ENCODE measurements at places on chromosomes 13 and 19.

- DNase-seq = peak; percentile 40
Observed at GRCh38 chr19:18416778-18417249, 2.4 kb upstream of the SSBP4 start.

- no peak for DNase-seq
Observed at GRCh38 chr13:85662186-85662585, 137.0 kb downstream of the SLITRK6 start.

DNA sequence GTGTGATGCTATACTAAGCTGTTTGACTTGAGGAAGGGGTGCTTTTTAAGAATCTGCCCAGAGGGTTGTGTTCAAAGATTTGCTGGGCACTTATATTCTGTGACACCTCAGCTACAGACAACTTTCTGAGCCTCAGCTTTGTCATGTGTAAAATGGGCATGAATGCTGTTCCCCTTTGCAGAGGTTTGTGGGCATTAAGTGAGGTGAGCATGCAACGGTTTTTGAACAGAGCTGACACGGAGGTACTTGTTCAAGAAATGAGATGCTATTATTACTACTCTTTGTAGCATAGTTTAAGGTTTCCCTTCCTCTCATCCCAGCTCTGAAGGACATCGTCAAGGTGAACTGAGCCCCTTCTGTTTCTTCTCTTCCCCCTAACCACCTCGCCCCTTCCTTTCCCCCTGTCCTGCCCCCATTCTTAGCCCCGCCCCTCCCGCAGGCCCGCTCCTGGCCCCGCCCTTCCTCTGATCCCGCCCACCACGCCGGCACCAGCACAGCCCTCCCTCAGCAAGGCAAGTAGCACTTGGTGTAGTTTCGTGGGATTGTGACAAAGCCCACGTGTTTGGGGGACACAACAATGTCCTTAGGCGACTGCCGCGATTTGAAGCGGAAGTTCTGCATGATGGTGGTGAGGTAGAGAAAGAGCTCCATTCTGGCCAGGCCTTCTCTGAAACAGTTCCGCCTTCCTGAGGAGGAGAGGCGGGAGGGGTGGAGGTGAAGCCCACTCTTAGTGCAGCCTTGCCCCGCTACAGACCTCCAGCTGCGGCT is 26.1 kb upstream of the CYP2A7 start:
- DNase-seq = peak; percentile 48

DNA sequence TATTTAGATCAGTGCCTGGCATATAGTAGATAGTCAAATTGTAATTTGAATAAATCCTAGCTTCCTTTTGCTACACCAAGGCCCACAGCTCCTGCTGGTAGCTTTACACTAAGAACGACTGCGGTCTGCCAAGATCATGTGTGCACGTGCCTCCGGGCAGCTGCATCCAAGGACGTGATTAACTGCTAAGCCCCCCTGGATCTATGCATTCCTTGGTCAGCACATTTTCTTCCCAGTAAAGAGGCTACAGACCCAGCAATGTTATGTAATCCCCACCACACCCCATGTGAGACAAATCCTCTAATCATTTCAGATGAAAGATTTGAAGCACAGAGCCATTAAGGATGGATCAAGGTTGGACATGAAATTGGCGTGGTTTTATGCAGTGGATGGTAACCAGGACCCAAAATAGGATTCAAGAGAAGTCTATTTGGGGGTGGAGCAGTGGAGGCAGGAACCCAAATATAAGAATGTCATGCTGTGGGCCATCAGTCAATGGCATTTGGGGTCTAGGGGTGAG is 65.2 kb upstream of the PEG3 start:
- DNase-seq = no peak

- no peak for DNase-seq
Observed at GRCh38 chr19:49210108-49210900, 52.7 kb downstream of the TRPM4 start.

GRCh38 chr13:76762721-76763120 is 123.5 kb downstream of the KCTD12 start:
- no peak for DNase-seq

- DNase-seq = no peak
Observed at GRCh38 chr13:71028884-71029283, 838.1 kb downstream of the DACH1 start.

GRCh38 chr13:32960626-32961025 is 55.6 kb upstream of the KL start:
- DNase-seq = no peak

DNA sequence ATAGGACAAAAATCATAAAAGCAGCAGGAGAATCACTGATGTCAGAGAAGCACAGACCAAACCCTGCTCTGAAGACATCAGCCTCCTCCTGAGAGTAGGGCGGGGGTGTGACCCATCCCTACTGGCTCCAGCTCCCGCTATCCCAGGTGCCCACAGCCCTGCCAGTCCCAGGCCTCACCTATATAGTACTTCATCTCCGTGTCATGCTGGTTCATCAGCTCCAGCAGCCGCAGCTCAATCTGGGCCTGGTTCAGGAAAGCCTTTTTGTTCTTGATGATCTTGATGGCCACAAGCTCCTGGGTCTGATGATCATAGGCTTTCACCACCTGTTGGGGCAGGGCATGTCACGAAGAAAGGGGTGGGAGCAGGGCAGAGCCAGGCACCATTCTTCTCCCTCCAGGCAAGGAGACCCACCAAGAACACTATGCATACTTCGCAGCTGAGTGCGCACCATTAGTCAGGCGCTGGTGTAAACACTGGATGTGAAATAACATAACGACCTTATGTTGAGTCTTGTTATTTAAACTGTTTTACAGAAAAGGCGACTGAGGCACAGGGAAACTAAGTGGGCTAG is 4.2 kb downstream of the DYRK1B start:
- DNase-seq = no peak
